ENCODE measurements at places on chromosomes 6 and 20. TPM values are rescaled to one million over a fixed set of nuclear protein-coding genes. Genes with fewer than 3 reads are reported as not detected.

Gene GSTA1
- total RNA-seq, result not detected

Gene TDRD6
- 0.12 TPM for total RNA-seq

Gene SPATS1
- not detected for total RNA-seq

Gene DEFB118
- not detected for total RNA-seq

Gene PCED1A
- 38.6 TPM for total RNA-seq

Gene NTSR1
- 0.49 TPM for total RNA-seq

Gene FAM184A
- 0.36 TPM for total RNA-seq

Gene B3GALT4
- 10.6 TPM for total RNA-seq

Gene PRSS16
- not detected for total RNA-seq

Gene FAM50B
- total RNA-seq, result 8.6 TPM

Gene AHI1
- 38.3 TPM for total RNA-seq

Gene MCM8
- total RNA-seq, result 4.5 TPM

Data from hair follicle dermal papilla cell (primary cell).